ENCODE measurements at places on chromosomes 3 and 15. TPM values are rescaled to one million over a fixed set of nuclear protein-coding genes. Genes with fewer than 3 reads are reported as not detected.
A peak's percentile ranks its signal among the peaks of the same experiment; 100 is the strongest.

- H3K27ac ChIP-seq = peak overlapping the region; percentile 33
- no peak for DNase-seq
- H3K4me3 ChIP-seq = peak overlapping the region; percentile 61
Observed at GRCh38 chr15:41231422-41232226, 556 bp downstream of the CHP1 start.

DNA sequence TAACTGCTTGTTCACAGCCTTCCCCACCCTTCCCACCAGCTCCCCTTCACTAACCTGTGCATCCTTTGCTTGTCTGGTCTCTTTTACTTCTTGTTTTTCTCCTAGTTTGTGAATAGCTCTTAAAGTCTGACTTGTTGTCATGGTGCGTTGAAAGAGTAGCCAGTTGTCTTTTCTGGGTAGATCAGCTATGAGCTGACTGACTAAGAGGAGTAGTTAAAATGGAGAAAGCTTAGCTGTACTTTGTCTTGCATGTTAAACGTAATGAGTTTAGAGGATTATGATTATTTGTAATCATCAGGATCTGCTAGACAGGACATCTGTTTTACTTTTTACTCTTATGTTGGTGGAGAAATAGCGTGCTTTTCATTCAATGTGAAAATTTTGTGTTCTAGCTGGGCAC, 35.9 kb downstream of the ATP2C1 start:
- peaks cover 48% of the 10 kb centered on the region for H3K36me3 ChIP-seq
- 0 out of 2 replicates have a peak overlapping the region, but pooled peaks have one; percentile 3 for H3K27ac ChIP-seq
- no peak overlapping the region for H3K4me3 ChIP-seq
- H3K27me3 ChIP-seq = no peaks in the 10 kb centered on the region
- peaks cover 54% of the 10 kb centered on the region for H3K4me1 ChIP-seq

- no peak overlapping the region for H3K27ac ChIP-seq
- no peaks in the 10 kb centered on the region for H3K4me1 ChIP-seq
- no peaks in the 10 kb centered on the region for H3K27me3 ChIP-seq
- no peak for DNase-seq
Observed at GRCh38 chr3:186849374-186849975, 7.0 kb downstream of the ADIPOQ start.

Gene PLA2G4D
- not detected for total RNA-seq

GRCh38 chr3:86856711-86857110, 134.2 kb downstream of the VGLL3 start:
- no peaks in the 10 kb centered on the region for H3K36me3 ChIP-seq
- H3K4me1 ChIP-seq = no peaks in the 10 kb centered on the region
- H3K27ac ChIP-seq = no peak overlapping the region
- no peak for DNase-seq

- H3K4me1 ChIP-seq = peaks cover 19% of the 10 kb centered on the region
- peaks cover 41% of the 10 kb centered on the region for H3K36me3 ChIP-seq
Observed at GRCh38 chr3:158102242-158103080, 3.8 kb downstream of the SHOX2 start.

DNA sequence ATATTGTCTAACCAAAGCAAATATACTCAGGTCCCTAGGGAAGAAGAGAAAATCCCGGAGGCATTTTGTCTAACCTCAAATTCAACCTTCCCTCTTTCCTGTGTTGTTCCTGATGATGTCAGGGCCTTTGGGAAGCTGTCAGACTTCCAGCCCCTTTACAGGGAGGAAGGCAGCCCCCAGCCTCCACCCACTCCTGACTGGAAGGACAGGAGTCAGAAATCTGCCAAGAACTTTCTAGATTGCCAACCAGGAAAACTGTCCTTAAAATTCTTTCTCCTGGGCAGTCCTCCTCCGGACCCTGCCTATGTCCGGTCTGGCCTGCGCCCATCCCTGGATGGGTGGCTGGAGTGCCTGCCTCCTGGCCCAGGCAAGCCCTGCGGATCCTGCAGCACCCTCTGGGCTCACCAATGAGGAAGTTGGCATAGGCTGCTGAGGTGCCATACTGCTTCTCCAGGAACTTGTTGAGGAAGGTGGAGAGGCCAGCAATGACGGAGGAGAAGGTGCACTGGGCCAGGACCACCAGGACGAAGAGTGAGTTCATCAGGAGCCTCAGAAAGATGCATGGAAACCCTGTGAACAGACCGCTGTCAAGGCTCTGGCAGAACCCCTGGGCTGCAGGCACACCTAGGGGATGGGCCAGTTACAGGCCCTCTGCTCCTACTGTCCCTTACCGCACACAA, 52.6 kb upstream of the RAB6B start:
- H3K4me3 ChIP-seq = no peak overlapping the region
- H3K36me3 ChIP-seq = no peaks in the 10 kb centered on the region
- H3K27ac ChIP-seq = no peak overlapping the region

- H3K4me1 ChIP-seq = peaks cover 38% of the 10 kb centered on the region
- H3K27me3 ChIP-seq = no peaks in the 10 kb centered on the region
- DNase-seq = no peak
- H3K27ac ChIP-seq = no peak overlapping the region
- H3K36me3 ChIP-seq = no peaks in the 10 kb centered on the region
Observed at GRCh38 chr3:64228110-64228509, 2.8 kb upstream of the PRICKLE2 start.

GRCh38 chr15:81183439-81183775, 13.3 kb upstream of the IL16 start:
- DNase-seq = no peak
- H3K27me3 ChIP-seq = no peaks in the 10 kb centered on the region
- no peak overlapping the region for H3K27ac ChIP-seq
- H3K36me3 ChIP-seq = no peaks in the 10 kb centered on the region
- no peak overlapping the region for H3K4me3 ChIP-seq

DNA sequence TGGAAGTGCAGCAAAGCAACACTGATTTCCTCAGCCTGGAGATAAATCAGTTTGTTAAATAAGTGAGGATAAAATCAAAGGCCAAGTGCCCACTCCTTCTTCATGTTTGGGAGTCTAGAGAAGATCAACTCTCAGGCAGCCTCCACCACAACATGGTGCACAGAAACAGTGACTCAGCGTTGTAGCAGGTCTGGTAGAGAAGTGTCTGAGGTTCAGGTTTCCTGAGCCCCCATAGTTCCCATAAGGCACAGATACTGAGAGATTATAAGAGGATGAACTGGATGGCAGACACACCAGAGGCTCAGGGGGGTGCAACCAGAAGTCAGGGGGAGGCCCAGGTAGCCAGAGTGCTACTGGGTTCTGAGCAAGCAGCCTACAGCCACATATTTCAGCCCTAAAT, 166.7 kb downstream of the FRMD5 start:
- H3K4me3 ChIP-seq = no peak overlapping the region
- no peak for DNase-seq
- H3K4me1 ChIP-seq = peaks cover 40% of the 10 kb centered on the region
- H3K36me3 ChIP-seq = no peaks in the 10 kb centered on the region
- 0 out of 2 replicates have a peak overlapping the region, but pooled peaks have one; percentile 14 for H3K27ac ChIP-seq

DNA sequence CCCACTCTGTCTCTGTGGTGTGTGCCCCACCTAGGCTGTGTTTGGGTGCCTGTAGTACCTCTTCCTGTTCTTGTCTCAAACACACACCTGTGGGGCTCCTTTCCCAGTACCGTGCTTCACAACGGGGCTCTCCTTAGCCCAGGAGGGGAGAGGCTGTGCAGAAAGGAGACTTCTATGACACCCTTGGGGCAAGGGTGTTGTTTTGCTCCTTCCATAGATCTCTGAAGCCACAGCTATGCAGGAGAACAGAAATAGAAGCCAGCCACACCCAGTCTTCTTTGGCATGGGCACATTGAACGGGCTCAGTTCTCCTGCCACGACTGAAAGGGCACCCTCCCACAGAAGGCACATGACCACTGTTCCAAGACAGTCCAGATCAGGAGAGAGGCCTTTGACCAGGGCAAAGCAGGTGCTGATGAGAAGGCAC, 74.3 kb downstream of the LIPC start:
- no peak overlapping the region for H3K27ac ChIP-seq
- no peak overlapping the region for H3K4me3 ChIP-seq
- peaks cover 22% of the 10 kb centered on the region for H3K4me1 ChIP-seq
- H3K27me3 ChIP-seq = no peaks in the 10 kb centered on the region
- H3K36me3 ChIP-seq = no peaks in the 10 kb centered on the region

Gene TAMM41
- total RNA-seq = 8.1 TPM

GRCh38 chr3:79551997-79552396, 215.8 kb downstream of the ROBO1 start:
- no peak overlapping the region for H3K27ac ChIP-seq
- no peaks in the 10 kb centered on the region for H3K36me3 ChIP-seq
- no peak overlapping the region for H3K4me3 ChIP-seq

GRCh38 chr15:32843219-32843815, 125.5 kb downstream of the GREM1 start:
- peaks cover 6% of the 10 kb centered on the region for H3K36me3 ChIP-seq
- H3K27ac ChIP-seq = no peak overlapping the region
- no peak overlapping the region for H3K4me3 ChIP-seq
- no peak for DNase-seq
- H3K4me1 ChIP-seq = peaks cover 35% of the 10 kb centered on the region
- H3K27me3 ChIP-seq = no peaks in the 10 kb centered on the region

Gene GOLGA8Q
- 0.45 TPM for total RNA-seq

DNA sequence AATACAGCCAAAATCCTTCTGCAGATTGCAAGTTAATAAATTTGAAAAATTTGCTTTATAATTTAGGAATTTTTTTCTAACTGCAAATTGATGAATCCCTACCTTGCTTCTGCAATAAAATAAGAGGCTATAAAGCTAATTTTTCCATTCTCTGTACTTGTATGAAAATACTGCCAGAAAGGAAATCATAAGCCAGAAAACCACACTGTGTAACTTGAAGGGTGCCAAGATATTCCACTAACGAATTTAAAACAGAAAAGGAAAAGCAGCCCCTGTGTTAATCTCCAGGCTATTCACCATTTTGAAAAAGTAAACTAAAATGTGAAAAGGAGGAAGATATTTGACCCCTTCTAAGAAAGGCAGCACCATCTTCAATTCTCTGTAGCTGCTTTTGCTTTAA, 557.9 kb upstream of the ZNF385D start:
- H3K4me3 ChIP-seq = no peak overlapping the region
- H3K27me3 ChIP-seq = no peaks in the 10 kb centered on the region
- DNase-seq = no peak
- no peak overlapping the region for H3K27ac ChIP-seq
- no peaks in the 10 kb centered on the region for H3K36me3 ChIP-seq

Gene SCG5
- 0.87 TPM for total RNA-seq

DNA sequence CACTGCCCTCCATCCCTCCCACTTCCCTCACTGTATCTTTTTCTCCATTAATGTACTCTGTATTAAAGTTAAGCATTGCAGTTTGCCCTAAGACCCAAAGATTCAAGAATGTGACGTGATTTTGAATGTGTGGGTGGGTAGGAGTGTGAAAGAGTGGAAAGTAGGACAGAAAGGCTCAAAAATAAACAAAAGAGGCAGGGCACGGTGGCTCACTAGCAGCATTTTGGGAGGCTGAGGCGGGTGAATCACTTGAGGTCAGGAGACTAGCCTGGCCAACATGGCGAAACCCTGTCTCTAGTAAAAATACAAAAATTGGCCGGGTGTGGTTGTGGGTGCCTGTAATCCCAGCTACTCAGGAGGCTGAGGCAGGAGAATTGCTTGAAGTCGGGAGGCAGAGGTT, 18.4 kb downstream of the TFRC start:
- no peaks in the 10 kb centered on the region for H3K4me1 ChIP-seq
- H3K27ac ChIP-seq = no peak overlapping the region
- no peaks in the 10 kb centered on the region for H3K27me3 ChIP-seq
- no peak for DNase-seq

All from SJSA1 (cell line).